ENCODE measurements at places on chromosomes 16 and 17.

- DNase-seq: no peak
Measured at GRCh38 chr16:57742543-57742942, 7.0 kb downstream of the KATNB1 start.

DNA sequence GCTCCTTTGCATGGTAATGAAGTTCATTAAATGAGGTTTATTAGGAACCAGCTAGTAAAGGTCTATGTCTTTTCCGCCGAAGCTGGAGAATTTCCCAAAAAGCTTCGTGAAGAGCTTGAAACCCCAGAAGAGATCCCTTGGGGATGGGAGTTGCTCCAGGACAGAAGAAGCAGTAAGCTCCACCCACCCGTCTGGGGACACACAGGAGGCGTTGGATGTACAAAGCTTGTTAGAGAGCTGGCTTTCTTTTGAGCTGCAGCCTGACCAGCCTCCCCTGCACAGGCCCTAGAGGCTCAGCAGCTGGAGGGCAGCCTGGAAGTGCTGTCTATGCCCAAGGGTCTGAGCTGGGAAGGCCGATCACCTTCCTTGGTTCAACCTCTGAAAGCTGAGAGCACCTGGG lies 147.4 kb upstream of the SDK2 start:
- DNase-seq: no peak

DNA sequence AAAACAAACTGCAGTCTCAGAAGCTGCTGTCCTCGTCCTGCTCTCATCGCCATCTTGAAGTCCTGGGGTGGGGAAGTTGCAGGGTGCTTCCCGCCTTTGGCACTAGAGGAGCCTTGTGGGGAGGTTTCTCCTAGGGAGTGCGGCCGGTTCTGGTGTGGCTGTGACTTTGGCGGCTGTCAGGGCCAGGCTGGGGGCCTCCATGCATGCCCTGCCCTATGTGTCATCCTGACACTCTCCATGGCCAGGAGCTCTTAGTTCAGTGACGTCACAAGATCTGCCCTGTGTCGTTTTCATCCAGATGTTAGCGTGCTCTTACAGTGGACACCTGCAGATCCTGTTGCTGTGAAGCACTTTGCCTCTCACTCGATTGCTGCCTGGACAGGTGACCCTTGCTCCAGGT lies 49.6 kb downstream of the PLD6 start:
- DNase-seq: no peak

- peak; percentile 30 for DNase-seq
Measured at GRCh38 chr17:1229349-1229899, 40.8 kb upstream of the BHLHA9 start.

DNA sequence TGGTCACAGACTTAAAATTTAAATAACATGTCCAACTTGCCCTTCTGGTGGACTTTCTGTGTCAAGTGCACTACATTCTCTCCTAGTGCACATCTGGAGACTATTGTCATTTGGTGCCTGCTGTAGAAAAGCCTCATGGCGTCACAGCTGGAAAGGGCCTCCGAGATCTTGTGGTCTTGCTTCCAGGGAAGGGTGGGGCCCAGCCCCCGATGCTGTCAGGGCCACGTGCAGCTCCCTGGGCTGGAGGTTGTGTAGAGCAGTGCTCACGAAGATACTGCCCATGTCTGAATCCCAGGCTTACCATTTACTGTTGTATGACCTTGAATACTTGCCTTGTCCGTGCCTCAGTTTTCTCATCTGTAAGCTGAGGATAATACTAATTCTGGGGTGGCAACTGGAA lies 6.8 kb upstream of the MPRIP start:
- DNase-seq: no peak

DNA sequence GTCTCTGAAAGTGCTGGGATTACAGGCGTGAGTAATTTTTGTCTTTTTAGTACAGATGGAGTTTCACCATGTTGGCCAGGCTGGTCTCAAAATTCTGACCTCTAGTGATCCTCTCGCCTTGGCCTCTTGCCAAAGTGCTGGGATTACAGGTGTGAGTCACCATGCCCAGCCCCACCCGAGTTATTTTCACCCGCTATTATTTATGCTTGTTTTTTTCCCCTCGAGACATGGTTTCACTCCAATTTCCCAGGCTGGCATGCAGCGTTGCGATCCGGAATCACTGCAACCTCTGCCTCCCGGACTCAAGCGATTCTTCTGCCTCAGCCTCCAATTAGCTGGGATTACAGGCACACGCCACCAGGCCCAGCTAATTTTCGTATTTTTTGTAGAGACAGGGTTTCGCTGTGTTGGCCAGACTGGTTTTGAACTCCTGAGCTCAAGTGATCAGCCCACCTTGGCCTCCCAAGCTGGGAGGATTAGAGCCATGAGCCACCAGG lies 9.2 kb downstream of the RPL23 start:
- DNase-seq: no peak

DNA sequence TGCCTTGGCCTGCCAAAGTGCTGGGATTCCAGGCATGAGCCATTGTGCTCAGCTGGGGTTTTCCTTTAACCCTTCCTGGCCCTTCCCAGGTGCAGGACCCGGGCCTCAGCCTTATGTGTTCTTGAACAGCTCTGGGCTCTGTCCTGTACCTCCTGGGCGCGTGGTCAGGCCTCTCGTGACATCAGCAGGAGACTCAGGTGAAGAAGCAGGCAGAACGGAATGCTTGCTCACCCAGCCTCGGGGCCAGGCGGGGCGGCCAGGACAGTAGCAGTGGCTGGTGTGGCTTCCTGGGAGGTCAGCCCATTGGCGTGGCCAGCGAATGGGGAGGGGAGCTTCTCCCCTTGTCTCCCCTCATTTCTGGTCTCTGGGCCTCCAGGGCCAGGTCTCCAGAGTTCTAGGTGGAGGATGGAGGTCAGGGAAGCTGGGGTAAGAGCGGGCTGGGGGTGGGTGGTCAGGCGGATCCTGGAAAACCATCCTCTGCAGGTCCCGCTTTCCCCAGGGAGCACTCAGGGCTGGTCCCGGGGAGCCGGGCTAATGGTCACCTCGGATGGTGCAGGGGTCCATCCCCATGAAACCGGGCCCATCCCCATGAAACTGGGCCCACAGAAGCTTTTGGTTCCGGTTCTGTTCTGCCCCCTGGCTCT lies 281.5 kb downstream of the SEC14L1 start:
- no peak for DNase-seq

DNA sequence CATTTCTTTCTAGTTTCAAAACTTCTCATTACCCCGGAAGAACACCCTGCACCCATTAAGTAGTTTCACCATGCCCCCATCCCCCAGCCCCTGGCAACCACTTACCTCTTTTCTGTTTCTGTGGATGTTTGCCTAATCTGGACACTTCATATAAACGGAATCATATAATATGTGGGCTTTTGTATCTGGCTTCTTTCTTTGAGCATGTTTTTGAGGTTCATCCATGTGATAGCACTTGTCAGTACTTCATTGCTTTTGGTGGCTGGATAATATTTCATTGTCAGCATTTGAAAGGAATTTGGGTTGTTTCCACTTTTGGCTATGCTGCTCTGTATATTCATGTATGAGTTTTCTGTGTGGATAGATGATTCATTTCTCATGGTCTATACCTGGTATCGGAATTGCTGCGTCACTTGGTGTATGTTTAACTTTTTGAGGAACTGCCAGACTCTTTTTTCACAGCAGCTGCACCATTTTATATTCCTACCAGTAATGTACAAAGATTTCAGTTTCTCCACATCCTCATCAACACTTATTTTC lies 30.0 kb upstream of the SLC5A10 start:
- no peak for DNase-seq

DNA sequence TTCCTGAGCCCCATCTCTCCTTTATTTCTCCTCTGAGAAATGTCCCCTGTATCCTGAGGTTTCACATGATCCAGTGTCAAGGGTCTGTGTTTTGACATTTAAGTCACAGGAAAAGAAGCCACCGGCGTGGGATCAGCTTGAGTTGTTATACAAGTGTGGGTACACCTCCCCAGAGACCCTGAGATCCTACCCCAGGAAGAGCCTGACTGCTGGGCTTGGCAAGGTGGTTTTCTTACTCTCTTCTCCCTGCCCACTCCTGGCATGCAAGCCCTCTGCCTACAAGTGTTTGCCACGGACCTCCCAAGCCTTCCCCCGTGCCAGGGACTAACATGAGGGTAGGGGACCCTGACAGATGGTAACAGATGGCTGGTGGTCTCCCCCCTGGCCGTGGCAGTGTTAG lies 2.8 kb upstream of the ARHGAP27 start:
- no peak for DNase-seq

DNA sequence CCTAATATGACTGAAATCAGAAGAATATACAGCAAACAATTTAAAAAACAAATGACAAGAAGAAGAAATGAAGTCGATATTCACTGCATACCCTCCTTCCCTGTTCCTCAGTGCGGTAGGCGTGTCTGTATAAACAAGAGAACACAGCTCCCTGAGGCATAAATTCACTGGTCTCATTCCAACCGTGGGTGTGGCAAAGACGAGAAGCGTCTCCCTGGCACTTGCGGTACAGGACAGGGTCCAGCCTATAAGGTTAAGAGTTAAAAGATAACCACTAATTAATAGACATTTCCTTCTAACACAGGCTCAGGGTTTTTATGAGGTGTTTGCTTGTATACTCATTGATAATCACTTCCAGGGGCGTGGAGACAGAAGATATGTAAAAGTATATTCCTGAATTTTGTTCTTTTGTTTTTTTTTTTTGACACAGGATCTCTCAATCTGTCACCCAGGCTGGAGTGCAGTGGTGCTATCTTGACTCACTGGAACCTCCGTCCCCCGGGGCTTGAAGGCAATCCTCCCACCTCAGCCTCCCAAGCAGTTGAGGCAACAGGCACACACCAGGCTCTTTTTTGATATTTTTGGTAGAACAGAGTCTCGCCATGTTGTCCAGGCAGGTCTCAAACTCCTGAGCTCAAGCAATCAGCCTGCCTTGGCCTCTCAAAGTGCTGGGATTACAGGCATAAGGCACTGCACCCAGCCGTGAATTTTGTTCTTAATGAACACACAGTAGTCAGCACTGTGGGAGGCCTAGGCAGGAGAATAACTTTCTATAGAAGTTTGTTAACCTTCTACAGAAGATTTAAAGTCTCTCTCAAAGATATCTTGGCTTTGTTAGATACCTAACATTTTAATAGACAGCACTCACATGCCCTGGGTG lies 59.1 kb upstream of the CLEC18B start:
- no peak for DNase-seq

- no peak for DNase-seq
Measured at GRCh38 chr17:77264617-77265230, 124.0 kb downstream of the SEC14L1 start.

DNA sequence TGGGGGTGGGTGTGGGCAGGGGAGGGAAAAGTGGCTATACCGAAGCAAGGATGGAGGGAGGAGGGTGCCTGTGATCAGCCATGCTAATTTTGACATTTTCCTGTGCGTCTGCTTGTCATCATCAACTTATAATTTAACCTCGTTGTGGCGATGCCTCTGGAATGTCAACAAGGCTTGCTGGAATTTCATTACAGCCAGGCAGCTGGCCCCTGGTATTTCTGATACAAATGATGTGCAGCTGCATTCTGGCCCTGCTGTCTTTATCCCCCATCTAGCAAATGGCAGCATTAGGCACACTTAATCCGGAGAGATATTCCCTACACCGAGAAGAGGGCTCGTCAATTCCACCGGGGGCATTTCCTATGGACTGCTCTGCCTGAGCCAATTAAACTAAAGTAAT lies 278.3 kb upstream of the CCL2 start:
- no peak for DNase-seq

DNA sequence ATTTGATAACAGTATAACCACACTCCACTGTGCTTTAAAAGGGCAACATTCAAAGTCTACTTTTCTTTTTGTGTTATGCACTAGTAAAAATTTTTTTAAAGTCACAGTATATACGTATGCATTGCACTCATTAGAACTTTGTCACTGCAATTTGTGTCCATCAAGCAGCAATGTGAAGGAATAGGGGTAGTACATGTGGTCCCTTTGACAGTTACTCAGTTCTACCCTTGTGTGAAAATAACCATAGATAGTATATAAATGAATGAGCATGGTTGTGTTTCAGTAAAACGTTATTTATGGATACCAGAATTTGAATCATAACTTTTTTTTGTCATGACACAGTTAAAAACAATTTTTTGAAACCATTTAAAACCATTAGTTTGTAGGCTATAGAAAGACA lies 30.7 kb downstream of the NFATC3 start:
- no peak for DNase-seq

GRCh38 chr16:72166151-72166550 lies 5.8 kb downstream of the PMFBP1 start:
- DNase-seq: no peak

- no peak for DNase-seq
Measured at GRCh38 chr16:51055434-51055833, 95.6 kb downstream of the SALL1 start.

- DNase-seq: no peak
Measured at GRCh38 chr16:47316442-47317015, 144.3 kb downstream of the ITFG1 start.

- no peak for DNase-seq
Measured at GRCh38 chr17:81342269-81343070, 47.4 kb upstream of the SLC38A10 start.

- no peak for DNase-seq
Measured at GRCh38 chr17:49640556-49640955, 37.3 kb downstream of the SPOP start.

- DNase-seq: no peak
Measured at GRCh38 chr17:69046121-69046807, 14.5 kb downstream of the ABCA9 start.

DNA sequence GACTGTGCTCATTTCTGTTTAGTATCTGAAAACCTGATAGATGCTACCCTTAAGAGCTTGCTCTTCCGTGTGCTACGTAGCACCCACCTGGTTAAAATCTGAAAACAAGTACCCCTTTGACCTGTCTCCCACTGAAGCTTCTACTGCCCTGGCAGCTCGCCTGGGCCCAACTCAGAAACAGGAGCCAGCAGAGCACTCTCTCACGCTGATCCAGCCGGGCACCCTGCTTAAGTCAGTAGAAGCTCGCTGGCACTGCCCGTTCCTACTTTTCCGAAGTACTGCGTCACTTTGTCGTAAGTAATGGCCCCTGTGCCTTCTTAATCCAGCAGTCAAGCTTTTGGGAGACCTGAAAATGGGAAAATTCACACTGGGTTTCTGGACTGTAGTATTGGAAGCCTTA lies 18.9 kb downstream of the NTAN1 start:
- no peak for DNase-seq

DNA sequence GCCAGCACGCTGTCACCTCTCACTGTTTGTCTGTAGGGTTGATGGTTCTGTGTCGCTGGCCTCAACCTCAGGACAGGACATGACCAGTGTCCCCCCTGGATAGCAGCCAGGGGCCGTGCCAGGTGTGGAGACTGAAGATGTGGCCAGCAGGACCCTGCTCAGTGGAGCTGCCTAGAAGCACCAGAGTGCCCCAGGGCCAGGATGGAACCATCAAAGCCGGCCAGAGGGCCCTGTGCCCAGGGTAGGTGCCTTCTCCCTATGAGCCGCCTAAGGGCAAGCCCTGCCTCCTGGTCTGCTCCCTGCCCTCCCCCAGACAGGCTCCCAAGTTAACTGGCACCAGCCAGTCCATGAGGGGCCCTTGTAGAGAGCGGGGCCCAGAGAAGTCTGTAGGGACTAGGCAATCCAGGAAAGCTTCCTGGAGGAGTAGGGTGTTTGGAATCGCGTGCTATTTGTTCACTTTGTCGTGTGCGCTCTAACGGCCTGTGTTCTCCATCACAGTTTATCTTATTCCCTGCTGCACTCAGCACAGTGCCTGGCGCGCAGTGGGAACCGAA lies 546 bp upstream of the NDUFB10 start:
- no peak for DNase-seq
